ENCODE measurements at places on chromosomes 1 and 21.

DNA sequence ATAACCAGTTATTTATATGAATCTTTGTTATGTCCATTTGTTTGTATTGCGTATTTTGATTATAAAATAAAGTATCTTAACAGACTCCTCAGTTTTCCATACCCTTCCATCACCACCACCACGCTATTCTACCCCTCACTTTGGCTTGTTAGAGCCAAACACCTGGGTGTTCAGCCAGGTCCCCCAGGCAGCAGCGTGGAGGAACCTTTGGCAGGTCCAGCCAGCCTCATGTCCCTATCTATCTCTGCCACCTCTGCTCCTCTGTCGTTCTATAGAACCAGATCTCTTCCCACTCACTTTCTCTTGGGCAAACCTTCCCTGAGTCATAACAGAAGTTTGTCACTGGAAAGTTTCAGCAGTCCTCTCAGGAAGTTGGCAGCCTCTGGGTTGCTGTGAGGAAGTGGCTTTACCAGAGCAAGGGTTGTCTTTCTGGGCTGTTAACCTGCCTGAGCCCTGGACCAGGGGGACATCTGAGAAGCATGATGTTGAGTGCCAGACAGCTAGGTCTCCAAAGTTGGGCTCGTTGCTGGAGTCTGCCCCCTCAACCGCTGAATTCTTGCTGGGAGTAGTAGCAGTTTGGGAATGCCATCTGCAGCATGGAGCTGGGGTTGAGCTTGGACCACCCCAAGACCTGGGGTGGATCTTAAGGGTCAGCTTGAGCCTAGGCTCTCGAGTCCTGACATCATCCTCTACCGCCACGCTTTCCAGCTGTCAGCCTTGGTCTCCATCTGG is 996 bp upstream of the SH3BGRL3 start:
- DNase-seq: no peak

- DNase-seq: no peak
These were observed 117.4 kb downstream of the DMRTA2 start for GRCh38 chr1:50305808-50306207.

DNA sequence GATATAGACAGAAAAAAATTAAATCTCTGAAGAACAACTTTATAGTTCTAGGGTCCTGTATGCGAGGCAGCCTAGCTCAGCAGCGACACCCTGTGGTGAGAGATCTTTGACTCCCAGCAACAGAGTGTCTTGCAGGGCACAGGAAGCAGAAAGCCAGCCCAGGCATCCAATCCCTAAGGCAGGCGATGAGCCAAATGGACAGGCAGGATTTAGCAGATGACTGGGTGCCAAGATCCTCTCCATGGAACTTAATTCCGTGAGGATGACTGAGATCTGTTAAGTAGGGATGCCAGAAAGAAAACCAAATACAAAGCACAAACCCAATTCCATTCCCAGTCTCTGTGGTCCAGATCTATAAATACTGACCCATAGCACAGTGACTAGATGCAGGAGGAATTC is 38.8 kb downstream of the HLCS start:
- peak; percentile 55 for DNase-seq

- peak; percentile 34 for DNase-seq
These were observed 1423.1 kb downstream of the AMY1C start for GRCh38 chr1:105172788-105173187.

- DNase-seq: no peak
These were observed 42.6 kb downstream of the ACKR1 start for GRCh38 chr1:159247266-159247665.

DNA sequence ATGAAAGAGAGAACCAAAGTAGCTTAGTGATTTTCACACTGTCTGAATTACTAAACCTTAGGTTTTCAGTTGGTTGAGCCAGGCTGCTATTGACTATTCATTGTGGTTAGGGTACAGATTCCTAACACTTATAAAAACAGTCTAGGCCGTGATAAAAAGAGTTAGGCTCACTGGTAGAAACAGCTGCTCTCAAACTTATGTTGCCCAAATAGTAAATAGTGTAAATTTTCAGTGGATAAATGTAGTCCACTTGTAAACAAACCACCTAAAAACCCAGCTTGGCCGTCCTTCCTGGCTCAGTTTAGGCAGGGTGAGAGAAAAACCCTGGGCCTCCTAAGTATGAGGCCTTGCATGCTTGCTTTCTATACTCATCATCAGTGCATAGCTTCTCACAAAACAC is 34.9 kb downstream of the ARID1A start:
- DNase-seq: no peak

DNA sequence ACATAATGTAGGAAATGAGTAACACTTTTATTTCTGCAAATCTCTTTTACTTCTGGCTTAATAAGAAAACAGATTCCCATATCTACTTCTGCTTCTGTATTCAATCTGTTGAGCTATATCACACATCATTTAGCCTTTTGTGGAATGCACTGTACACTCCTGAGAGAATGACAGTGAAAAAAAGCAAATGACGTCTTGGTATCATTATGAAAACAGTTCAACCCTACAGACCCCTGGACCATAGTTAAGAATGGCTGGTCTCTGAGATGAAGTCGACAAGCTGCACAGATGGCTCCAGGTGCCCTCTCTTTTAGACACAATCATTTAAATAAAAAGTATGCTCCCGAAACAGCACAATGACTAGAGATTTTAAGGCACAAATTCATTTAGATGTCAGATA is 247.0 kb downstream of the RERE start:
- no peak for DNase-seq

DNA sequence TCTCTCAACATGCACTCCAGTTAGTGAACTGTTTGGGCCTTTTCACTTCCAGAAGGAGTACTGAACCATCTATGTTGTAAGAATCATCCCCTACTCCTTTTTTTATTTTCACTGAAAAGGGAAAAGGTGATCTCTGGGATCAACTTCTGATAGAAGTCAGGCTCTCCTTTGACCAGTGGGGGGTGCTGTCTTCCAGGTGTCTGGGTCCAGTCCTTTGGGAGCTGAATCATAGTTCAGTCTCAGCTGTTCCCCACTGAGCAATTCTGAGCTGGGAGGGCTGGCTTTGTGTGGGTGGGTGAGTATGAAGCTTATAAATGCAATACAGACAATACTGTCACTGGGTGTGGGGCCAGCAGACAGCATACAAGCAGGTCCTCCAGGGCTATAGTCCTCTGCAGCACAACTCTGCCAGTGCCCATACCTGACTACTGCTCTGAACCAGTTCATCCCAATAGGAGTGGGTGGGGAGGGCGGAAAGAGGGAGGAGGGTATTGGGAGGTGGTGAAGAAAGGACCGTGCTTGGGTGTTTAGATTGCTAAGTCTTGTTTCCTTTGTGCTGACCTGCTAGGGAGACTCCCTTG is 12.5 kb upstream of the SARS1 start:
- DNase-seq: no peak

GRCh38 chr21:45593162-45594022 is 50.1 kb upstream of the PCBP3 start:
- DNase-seq: no peak

- DNase-seq: no peak
These were observed 20.2 kb downstream of the PCSK9 start for GRCh38 chr1:55059302-55060132.

All from SHP77 treated with DMSO at 0.1 percent for 48 hours (cell line).